ENCODE measurements at places on chromosomes 16 and 17. TPM values are rescaled to one million over a fixed set of nuclear protein-coding genes. Genes with fewer than 3 reads are reported as not detected.

DNA sequence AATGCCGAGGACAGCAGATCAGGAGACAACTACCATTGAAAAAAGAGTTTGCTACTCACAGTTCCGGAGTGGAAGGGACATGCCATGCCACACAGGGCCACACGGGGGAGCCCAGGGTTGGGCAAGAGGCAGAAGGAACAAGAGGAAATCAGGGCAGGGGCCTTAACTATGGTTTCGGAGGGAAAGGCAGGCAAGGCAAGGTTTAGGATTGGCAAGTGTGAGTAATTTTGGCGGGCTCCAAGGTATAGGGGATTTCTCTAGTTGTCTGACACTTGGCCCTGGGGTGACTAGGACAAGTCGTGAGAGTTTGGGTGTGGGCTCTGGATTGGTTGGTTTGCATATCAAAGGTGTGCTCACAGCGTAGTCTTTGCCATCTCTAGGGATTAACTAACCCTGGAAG, 27.0 kb upstream of the NTN1 start:
- DNase-seq, result peak; percentile 78

GRCh38 chr17:73991260-73991659, 212.2 kb upstream of the RPL38 start:
- no peak for DNase-seq

- DNase-seq, result no peak
Observed at GRCh38 chr16:68378436-68379415, 67.9 kb downstream of the PRMT7 start.

- DNase-seq, result no peak
Observed at GRCh38 chr16:851209-851810, 50.8 kb upstream of the GNG13 start.

STAT5B gene
- 26.5 TPM for total RNA-seq

CLEC18A gene
- not detected for total RNA-seq

GRCh38 chr17:41975099-41976083, 8.8 kb downstream of the CNP start:
- no peak for DNase-seq

DNAH2 gene
- total RNA-seq, result 0.12 TPM

DNA sequence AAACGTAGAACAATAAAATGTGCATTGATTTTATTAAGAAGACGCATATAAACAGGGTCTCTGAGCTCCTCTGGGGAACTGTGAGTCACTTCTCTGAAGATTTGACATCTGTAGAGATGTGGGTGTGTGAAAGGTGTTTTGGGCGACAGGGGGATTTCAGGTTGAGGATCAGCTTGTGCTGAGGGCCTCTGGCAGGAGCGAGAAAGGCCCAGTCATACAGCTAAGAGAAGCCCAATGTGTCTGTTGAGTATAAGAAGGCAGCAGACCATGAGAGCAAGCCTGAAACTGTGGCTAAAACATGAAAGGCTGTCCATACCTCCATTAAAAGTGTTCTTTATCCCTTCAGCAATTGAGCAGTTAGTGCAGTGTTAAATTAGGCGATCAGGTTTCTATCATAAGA, 406.5 kb upstream of the MON1B start:
- no peak for DNase-seq

- DNase-seq, result no peak
Observed at GRCh38 chr17:37698911-37699255, 46.0 kb downstream of the HNF1B start.

- DNase-seq, result no peak
Observed at GRCh38 chr17:51154176-51154575, 817 bp downstream of the NME1 start.

DNA sequence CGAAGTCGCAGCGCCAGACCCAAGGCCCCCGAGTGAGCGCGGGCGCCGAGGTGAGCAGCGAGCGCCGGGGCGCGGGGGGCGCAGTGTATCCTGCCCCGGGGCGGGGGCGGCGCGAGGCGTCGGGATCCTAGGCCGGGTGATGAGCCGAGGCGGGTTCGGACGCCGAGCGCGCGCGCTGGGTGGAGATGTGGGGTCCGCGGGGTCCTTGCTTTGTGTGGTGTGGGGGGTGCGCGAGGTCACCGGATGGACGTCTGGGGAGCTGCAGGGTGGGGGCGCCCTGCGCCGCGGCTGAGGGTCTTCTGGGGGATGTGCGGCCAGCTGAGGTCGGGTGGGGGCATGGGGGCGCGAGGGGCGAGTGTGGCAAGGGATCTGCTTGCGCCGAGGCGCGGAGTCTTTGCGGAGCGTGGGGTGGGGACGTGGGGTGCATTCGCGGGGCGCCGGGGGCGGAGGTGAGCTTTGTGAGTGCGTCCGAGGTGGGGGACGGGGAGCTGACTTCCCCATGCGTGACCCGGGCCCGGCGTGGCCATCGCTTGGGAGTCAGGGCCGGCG, 560 bp downstream of the RAI1 start:
- DNase-seq, result peak; percentile 68

DNA sequence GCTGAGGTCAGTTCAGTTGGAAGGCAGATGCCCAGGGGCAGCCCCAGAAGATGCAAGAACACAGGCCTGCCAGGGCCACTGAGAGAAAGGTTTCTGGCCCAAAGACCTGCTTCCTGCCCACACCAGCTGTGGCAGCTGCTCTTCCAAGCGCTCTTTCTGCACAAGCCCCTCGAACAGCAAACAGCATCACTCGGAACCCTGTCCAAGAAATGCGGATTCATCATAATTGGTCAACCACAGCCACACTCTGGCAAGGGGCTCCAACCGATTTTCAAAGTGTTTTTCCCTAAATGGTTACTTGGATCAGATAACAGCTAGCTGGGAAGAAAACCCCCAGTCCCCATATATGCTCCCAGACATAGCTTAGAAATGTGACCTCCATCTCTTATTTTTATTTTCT, 71.1 kb upstream of the DNAH17 start:
- DNase-seq, result no peak

DNA sequence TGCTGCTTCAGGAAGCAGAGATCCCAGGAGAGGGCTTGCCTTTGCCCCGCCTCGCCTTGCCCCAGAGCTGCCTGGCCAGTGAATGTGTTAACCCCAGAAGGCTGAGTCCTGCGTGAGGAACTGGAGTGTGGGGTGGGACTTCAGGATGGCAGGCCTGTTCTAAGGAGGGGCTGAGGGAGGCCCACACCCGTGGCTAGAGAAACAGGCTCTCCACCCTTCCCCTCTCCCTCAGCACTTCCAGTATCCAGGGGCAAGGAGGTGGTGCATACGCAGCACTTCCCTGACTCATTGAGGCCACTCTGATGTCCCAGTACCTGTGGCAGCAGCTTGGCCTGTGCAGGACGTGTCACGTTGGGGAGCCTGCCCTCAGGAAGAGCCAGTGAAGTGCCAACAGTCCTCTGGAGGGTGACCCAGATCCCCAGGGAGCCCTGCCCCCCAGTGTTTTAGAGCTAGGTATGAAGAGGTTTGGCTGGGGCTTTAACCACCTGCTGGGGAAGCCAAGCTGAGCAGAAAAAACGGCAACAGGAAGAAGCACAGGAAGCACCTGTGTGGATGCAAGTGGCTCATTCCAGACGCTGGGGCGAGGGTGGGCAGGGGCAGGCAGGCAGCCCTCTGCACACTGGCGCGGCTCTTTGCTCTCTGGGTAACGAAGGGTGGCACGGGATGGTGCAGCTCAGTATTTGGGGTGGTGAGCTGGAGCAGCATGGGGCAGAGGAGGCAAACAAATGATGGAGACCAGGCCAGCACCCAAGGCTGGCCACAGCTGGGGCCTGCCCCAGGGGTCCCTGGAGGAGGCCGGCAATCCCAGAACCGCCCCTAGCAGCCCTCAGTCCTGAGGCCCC, 14.7 kb upstream of the CTCF start:
- no peak for DNase-seq

- peak; percentile 43 for DNase-seq
Observed at GRCh38 chr17:82938873-82939620, 99.2 kb upstream of the ZNF750 start.

RCVRN gene
- not detected for total RNA-seq

PRSS8 gene
- total RNA-seq, result 15.4 TPM

- DNase-seq, result no peak
Observed at GRCh38 chr16:23382279-23382678, 70.7 kb downstream of the COG7 start.

TP53TG3F gene
- not detected for total RNA-seq

DNA sequence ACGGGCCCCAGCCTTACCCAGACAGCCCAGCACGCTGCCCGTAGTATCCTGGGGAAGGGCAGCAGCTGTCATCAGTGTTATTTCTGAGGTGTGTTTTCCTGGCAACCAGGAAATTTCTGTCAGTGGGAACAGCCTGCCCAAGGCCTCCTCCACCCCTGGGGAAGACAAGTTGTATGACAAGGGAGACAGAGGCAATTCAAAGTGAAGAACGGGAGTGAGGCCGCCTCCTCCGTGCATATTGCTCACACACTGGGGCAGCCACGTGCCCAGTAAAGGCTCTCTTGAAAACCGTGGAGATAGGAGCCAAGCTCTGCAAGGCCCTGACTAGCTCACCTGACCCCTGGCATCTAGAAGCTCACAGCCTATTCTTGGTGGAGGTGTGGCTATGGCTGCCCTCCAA, 57.6 kb downstream of the RAI1 start:
- no peak for DNase-seq

DNA sequence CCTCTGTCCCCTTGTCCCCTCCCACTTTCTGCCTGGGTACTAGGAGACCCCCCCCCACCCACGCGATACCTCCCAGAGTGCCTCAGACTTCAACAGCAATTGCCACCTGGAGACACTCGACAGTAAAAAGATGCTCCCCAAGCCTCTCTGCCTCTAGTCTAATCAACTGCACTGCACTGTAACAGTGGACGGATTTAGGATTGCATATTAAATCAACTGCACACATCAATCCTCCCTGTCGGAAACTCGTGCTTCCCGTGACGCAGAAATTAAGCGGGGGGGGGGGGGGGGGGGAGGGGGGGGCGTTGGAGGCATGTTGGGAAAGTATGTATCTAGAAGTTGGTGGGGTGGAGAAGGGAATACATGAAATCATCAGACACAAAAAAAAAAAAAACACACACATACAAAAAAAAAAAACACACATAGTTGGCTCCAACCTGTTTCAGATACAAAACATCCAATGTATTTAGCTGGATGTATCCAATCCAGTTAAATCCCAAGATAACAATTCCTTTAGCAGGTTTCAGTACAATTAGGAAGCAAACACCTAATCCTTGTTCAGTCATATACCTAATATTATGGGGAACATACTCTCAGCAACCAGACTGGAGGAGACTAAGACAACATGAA, 29.7 kb downstream of the FAM222B start:
- no peak for DNase-seq

DNA sequence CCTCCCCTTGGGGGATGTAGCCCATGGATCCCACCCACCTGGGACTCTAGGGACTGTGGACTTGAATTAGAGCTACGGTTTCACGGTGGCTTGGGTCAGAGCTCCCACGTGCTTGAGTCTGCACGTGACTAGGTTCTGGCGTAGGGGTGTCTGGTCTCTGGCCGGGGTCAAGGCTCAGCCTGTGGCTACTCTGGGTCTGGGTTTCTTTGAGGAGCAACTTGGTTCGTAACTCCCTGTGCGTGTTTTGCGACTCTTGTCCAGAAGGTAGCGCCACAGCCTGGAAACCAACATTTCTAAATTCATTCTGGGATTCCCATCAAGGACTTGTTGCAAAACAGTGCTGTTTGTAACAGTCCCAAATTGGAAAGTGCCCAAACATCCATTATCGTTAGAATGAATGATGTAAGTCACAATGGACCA, 470 bp upstream of the GGT6 start:
- no peak for DNase-seq

CDR2L gene
- 0.64 TPM for total RNA-seq

FA2H gene
- not detected for total RNA-seq

DNA sequence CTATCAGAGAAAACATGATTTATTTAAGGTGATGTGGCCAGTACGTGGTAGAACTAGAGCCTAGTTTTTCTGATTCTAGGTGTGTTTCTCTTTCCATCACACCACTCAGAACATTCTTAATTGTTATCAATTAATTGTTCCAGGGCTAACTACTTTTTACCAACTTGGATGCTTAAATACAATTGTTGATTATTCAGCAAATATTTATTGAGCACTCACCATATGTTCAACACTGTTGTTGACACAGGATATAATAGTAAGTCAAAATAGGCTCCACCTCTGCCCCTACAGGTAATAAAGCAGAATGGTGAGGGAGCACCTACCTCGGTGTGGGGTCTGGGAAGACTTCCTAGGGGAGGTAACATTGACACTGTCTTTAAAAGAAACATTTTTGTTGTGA, 16.1 kb downstream of the GNAO1 start:
- no peak for DNase-seq

- DNase-seq, result no peak
Observed at GRCh38 chr16:69839240-69839688, 77.1 kb downstream of the WWP2 start.

- peak; percentile 34 for DNase-seq
Observed at GRCh38 chr16:46690281-46691178, 1.1 kb downstream of the ORC6 start.

DNA sequence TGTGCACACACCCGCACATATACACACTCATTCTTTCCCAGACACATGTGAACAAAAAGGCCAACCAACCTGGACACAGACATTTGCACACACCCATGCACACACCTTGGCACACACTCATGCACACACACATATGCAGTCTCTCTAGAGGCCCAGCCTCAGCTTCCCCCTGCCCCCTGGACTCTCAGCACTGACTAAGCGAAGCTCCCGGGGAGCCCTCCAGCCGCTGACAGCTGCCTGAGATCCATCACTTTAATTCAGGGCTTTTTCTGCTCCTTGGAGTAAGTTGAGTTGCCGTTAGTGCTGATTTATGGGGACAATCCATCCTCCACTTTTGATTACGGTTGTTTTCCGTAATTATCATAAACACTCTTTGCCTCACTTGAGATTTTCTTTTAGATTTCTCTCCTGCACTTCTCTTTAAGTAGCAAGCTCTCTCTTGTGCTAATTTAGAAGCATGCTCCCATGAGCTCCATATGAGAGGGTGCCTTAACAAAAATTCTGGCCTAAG, 158.6 kb upstream of the CDC42EP4 start:
- no peak for DNase-seq

DNA sequence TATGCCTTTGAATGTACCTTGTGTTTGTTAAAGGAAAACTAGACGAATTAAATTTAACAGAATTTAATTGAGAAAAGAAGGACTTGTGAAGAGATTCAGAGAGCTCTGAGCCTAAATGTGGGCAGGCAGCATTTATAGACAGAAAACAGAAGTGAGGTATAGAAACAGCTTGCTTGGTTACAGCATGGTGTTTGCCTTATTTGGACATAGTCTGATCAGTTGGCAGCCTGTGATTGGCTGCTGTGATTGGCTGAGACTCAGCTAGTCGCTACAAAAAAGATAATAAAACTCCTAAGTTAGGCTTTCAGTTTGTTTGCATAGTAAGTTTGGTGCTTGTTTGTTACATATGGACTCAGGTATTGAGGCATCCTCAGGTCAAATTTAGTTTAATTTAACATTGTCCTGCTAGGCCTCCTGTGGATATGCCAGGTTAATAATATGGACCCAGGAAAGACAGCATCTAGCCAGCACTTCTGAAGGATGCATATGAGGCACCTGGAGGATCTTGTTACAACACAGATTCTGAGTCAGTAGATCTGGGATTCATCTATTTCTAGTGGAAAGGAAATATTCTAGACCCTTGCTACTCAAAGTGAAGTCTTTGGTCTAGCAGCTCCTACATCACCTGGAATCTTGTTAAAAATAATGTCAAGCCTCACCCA, 43.4 kb downstream of the SLFN5 start:
- no peak for DNase-seq

CCL17 gene
- not detected for total RNA-seq
